ENCODE measurements at places on chromosomes 2 and 18. TPM values are rescaled to one million over a fixed set of nuclear protein-coding genes. Genes with fewer than 3 reads are reported as not detected.
A peak's percentile ranks its signal among the peaks of the same experiment; 100 is the strongest.

POTEF gene
- not detected for total RNA-seq

DSG4 gene
- total RNA-seq = not detected

VWA3B gene
- total RNA-seq = 5.2 TPM

GALNT14 gene
- 0.98 TPM for total RNA-seq

SERPINB11 gene
- not detected for total RNA-seq

PER2 gene
- 12.9 TPM for total RNA-seq

MC4R gene
- total RNA-seq = not detected

CACNB4 gene
- total RNA-seq = 7.7 TPM

GRCh38 chr2:234025466-234025865 is 25.0 kb upstream of the SPP2 start:
- peak overlapping the region; percentile 23 for H3K4me3 ChIP-seq
- no peak for DNase-seq
- H3K27ac ChIP-seq = no peak overlapping the region
- H3K4me1 ChIP-seq = no peaks in the 10 kb centered on the region
- no peaks in the 10 kb centered on the region for H3K36me3 ChIP-seq

DNA sequence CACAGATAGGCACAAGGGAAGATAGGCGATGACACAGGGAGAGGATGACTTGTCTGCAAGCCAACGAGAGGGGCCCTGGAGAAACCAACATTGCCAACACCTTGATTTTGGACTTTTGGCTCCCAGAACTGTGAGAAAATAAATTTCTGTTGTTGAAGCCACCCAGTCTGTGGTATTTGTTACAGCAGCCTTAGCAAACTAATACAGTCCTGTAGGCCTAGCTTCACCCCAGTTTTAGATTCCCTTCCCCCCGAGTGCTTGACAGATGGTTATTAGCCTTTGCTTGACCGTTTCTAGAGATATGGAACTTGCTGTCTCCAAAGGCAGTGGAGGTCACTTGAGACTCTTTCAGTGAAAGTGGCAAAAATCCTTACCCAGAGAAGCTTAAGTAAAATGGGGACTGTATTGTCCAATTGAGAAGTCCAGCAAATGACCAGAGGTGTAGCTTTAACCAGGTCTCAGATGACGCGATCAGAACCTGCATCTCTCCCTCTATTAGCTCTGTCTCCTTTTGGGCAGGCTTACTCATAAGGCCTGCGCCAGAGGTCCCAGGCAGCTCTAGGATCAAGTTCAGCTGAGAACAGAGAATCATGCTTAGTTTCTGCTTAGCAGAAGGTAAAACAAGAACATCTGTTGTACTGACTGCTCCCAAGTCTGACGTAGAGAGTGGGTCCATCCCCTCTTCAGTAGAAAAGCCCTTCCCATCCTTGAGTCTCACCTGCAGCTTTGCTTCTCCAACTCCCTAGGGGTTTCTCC is 50.4 kb downstream of the MFSD6 start:
- no peak overlapping the region for H3K4me3 ChIP-seq
- H3K27ac ChIP-seq = no peak overlapping the region
- no peaks in the 10 kb centered on the region for H3K27me3 ChIP-seq
- H3K4me1 ChIP-seq = peaks cover 4% of the 10 kb centered on the region
- DNase-seq = no peak
- no peaks in the 10 kb centered on the region for H3K36me3 ChIP-seq

- H3K27me3 ChIP-seq = no peaks in the 10 kb centered on the region
- no peak overlapping the region for H3K4me3 ChIP-seq
- no peaks in the 10 kb centered on the region for H3K36me3 ChIP-seq
- no peak for DNase-seq
- no peak overlapping the region for H3K27ac ChIP-seq
- H3K4me1 ChIP-seq = peaks cover 71% of the 10 kb centered on the region
Observed at GRCh38 chr18:24016643-24017042, 2.1 kb downstream of the TTC39C start.

GRCh38 chr2:201969938-201970785 is 63.5 kb upstream of the FZD7 start:
- H3K27me3 ChIP-seq = no peaks in the 10 kb centered on the region
- H3K36me3 ChIP-seq = no peaks in the 10 kb centered on the region
- H3K4me3 ChIP-seq = no peak overlapping the region
- no peak overlapping the region for H3K27ac ChIP-seq
- no peak for DNase-seq

GRCh38 chr2:113847144-113847543 is 42.7 kb upstream of the ACTR3 start:
- no peaks in the 10 kb centered on the region for H3K4me1 ChIP-seq
- no peak overlapping the region for H3K4me3 ChIP-seq
- DNase-seq = no peak
- H3K27me3 ChIP-seq = no peaks in the 10 kb centered on the region
- no peaks in the 10 kb centered on the region for H3K36me3 ChIP-seq

DNA sequence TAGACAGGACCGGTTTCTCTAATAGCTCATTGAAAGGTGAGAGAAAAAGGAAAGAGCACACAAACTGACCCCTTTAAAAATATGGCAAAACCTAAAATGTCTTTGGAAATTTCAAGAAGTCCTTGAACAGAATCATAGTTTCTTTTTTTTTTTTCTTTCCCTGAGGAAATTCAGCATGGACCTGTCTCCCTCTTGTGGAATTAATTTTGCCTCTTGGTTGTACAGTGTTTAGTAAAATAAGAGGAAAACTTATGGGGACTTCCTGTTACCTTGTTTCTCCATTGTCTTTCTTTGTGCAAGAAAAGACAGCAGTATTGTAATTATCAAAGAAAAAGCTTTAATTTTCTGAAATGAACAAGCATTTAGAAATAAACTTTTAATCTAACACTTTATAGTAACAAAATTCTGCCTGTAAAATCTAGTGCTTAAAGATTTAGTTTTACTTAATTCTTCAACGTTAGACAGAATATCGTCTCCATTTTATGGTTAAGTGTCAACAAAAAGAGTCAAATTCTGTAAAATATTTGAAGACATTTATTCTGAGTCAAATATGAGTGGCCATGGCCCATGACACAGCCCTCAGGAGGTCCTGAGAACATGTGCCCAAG is 176.3 kb upstream of the NABP1 start:
- no peak overlapping the region for H3K4me3 ChIP-seq
- H3K4me1 ChIP-seq = no peaks in the 10 kb centered on the region
- H3K36me3 ChIP-seq = no peaks in the 10 kb centered on the region
- no peak for DNase-seq
- H3K27me3 ChIP-seq = no peaks in the 10 kb centered on the region

- H3K27me3 ChIP-seq = no peaks in the 10 kb centered on the region
- no peak overlapping the region for H3K27ac ChIP-seq
- H3K4me3 ChIP-seq = no peak overlapping the region
Observed at GRCh38 chr2:153461453-153461852, 17.1 kb downstream of the RPRM start.

GRCh38 chr2:151544449-151544848 is 134.7 kb downstream of the RIF1 start:
- no peaks in the 10 kb centered on the region for H3K27me3 ChIP-seq
- no peak for DNase-seq
- H3K27ac ChIP-seq = no peak overlapping the region
- no peaks in the 10 kb centered on the region for H3K36me3 ChIP-seq

GRCh38 chr2:170820757-170821530 is 4.3 kb downstream of the GAD1 start:
- H3K4me1 ChIP-seq = peaks cover 68% of the 10 kb centered on the region
- H3K36me3 ChIP-seq = no peaks in the 10 kb centered on the region
- no peak for DNase-seq
- H3K4me3 ChIP-seq = peak overlapping the region; percentile 39
- no peak overlapping the region for H3K27ac ChIP-seq

DNA sequence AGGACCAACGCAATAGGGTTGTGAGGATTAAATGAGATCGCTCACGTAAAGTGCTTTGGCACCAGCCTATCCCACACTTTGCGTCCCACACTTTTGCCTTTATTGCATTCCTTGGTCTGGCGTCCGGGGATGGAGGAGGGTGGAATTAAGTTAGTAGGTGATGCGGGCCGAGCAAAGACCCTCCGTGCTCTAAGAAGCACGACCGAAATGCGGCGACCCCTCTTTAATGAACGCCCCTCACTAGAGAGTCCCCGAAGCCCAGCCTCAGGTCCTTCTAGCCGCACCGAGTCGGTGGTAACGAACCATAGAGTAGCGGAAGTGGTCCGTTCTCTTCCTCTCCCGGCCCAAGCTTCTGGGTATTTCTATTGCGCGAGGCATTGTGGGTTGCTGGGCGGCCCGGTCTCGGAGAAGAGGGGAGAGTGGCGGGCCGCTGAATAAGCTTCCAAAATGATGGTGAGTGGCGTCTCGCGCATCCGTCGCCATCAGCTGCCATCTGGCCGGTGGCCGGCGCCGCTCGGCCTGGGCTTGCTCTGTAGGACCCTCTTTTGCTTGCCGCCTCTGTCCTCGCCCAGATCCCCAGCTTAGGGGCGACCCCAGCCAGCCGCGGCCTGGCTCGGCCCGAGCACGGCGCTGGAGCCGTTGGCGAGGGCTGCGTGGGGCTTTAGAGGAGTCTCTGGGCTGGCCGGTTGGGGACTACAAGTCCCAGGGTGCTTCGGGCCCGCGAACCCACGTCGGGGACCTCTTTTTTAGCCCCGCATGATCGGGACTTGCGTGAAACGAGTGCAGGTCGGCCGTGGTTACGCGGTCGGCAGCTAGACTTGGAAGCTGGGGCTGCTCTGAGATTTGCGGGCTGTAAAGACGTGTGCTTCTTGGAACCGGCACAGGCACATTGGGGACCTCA is at the start of gene CCT7:
Gene CCT7 (plus strand): TSS at position 377 of the 901 bp plus-strand sequence. CDS start 71 bp downstream, at position 448.
- H3K27me3 ChIP-seq = no peaks in the 10 kb centered on the region
- H3K4me1 ChIP-seq = peaks cover 47% of the 10 kb centered on the region
- peak; percentile 94 for DNase-seq
- H3K36me3 ChIP-seq = no peaks in the 10 kb centered on the region
- peak within 1 kb of the TSS; percentile 92 for H3K27ac ChIP-seq

- no peak for DNase-seq
- H3K27ac ChIP-seq = no peak overlapping the region
- no peaks in the 10 kb centered on the region for H3K4me1 ChIP-seq
- H3K36me3 ChIP-seq = no peaks in the 10 kb centered on the region
Observed at GRCh38 chr2:199663157-199663556, 187.8 kb downstream of the FTCDNL1 start.

DNA sequence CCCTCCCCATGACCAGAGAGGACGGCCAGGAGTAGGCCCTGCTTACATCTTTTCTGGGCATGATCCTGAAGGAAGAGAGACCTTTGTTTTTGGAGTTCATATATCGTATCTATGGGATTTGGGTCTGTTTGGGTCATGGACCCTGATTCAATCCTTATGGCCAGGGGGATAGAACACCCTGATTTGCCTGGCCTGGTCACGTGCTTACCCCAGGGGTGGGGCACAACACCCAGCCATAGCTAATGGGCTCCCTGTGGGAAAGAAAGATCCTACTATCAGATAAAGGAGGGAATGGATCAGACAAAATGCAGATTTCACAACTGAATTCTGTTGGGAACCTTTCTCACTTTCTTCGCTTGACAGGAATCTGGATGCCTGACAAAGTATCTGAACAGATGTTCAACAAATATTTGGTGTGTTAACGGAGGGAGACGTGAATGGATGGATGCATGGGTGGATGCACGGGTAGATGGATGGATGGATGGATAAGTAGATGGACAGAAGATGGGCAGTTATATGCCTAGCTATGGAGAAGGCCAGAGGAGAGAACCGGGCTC is 155.9 kb downstream of the KLHL29 start:
- H3K4me3 ChIP-seq = no peak overlapping the region
- no peak overlapping the region for H3K27ac ChIP-seq
- H3K36me3 ChIP-seq = no peaks in the 10 kb centered on the region
- no peaks in the 10 kb centered on the region for H3K27me3 ChIP-seq

- H3K36me3 ChIP-seq = no peaks in the 10 kb centered on the region
- no peaks in the 10 kb centered on the region for H3K27me3 ChIP-seq
- H3K4me1 ChIP-seq = peaks cover 32% of the 10 kb centered on the region
- peak within 1 kb of the TSS; percentile 92 for H3K4me3 ChIP-seq
- H3K27ac ChIP-seq = peak within 1 kb of the TSS; percentile 69
Observed at GRCh38 chr18:8608795-8609658, at the start of gene RAB12. Gene RAB12, plus strand, starts transcription at chr18:8609437. Its CDS starts 3 bp downstream, at chr18:8609440.

DNA sequence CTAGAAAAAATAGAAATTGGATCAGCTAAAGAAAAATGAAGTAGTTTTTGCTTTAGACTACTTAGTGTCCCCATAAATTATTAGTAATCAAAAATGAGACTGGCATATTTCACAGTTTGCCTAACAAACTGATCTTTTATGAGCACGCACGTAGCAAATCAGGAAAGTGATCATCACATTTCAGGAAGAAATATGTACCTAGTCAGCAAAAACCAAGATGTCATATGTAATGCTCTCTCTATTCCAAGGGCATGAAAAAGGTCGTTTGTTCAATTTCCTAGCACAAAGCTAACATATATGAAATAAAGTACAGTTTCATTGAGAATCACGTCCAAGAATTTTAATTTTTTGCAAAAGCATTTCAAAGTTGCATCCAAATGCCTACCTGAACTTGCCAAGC is 600.4 kb upstream of the CHAC2 start:
- no peak for DNase-seq
- no peaks in the 10 kb centered on the region for H3K36me3 ChIP-seq
- no peaks in the 10 kb centered on the region for H3K4me1 ChIP-seq
- no peaks in the 10 kb centered on the region for H3K27me3 ChIP-seq
- no peak overlapping the region for H3K4me3 ChIP-seq
- no peak overlapping the region for H3K27ac ChIP-seq

DNA sequence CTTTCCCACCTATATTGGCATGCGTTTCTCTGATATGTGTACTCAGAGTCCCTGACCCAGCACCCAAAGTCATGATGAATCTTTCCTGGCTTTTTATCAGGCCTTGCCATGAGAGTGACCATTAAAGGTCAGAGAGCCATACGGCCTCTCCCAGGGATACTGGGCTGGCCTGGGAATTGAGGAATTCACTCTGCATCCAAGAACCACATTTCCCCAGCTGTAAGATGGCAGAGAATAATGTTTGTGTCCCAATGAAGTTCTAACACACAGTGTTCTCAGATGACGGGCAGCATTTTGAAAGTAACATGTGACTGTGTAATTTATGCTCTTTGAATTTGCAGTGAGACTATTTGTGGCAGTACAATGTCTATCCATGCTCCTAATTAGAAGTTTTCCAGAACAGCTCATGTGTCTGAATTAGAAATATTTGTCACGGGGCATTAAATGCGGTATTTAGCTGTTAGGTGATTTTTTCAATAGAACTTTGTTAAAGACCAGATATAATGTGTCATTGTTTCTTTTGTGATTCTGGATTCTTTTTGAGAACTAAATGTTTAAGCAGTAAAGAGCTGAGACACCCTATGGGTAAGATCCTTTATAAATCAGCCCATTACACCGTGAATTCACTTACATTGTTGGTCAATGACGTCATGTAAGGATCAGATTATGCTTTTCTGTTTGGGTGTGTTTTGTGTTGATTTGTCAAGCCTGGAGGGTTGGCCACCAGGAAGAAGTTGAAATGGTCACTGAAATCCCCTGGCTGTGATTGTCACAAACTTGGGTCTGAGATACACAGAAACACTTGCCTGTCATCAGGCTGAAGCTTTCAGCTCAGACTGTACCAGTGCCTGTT is 7.3 kb upstream of the SLC3A1 start:
- no peak for DNase-seq
- H3K27me3 ChIP-seq = no peaks in the 10 kb centered on the region
- H3K27ac ChIP-seq = no peak overlapping the region
- H3K36me3 ChIP-seq = no peaks in the 10 kb centered on the region
